ENCODE measurements at places on chromosomes 5 and 9. TPM values are rescaled to one million over a fixed set of nuclear protein-coding genes. Genes with fewer than 3 reads are reported as not detected.

DNA sequence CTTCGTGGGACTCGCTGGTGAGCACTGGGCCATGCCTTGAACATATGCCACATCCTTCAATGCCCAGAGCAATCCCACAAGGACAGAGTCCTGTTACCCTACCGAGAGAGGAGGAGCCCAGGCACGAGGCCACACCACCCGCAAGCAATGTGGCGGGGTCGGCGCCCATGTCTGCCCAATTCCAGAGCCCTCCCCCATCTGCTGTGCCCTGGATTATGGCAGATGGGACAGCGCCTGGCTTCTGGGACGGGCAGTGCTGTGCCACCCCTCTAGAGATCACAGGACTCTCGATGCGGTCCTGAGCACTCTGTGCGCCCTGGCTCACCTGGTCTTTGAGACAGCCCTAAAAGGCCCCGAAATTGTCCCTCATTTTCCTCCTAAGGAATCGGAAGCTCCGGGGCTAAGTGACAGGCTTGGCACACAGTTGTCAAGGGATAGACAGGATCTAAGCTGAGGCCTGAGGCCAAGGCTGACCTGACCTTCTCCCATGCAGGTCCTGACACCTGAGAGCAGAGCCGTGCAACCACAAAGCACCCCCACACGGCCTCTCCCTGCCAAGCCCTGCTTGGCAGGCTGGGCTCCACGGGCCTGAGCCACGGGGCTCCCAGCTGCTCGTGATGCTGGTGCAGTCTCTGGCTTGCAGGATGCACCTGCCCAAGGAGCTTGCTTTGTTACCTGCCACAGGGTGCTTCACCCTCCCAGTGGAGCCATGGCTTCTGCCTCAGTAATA lies 48.8 kb downstream of the PRRT1B start:
- DNase-seq, result no peak

- no peak for DNase-seq
Measured at GRCh38 chr9:126127591-126127990, 199.0 kb upstream of the MVB12B start.

DNA sequence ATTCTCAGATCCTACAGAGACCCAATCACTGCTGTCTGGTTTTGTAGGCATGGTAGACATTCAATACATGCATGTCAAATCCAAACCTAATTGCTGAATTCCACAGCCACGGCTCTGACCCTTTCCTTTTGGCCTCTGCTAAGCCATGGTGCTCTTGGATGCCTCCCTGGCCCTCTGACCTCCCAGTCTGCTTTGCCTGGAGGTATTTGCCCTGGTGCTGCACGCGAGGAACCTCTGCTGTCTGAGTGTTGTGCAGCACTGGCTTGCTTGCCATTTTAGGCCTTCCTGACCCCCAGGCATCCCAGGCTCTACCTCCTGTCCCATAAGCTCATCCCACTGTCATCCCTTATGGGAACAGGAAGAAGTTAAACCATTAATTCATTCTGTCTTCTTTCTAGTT lies 60.9 kb downstream of the DOCK2 start:
- no peak for DNase-seq

DNA sequence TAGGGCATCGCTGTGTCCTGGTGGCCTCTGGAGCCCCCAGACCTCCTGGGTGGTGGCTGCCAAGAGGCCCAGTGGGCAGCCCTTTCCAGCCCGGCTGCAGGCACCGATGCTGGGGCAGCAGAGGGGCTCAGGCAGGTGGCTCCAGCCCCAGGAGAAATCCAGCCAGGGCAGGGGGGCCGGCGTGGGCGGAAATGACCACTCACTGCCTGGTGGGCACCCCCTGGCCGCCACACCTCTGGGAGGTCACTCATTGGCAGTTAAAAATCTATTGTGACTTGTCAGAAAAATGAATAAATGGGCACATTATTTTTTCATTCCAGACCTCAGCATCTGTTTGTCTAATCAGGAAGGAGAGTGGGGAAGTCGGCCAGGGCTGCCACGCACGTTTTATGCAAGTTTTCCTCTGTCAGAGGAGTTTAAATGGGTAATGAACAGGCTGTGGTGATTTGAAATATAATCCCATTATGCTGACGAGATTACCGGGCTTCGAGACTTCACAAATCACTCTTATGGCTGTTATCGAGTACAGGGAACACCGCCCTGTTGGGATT lies 171.9 kb downstream of the GAPVD1 start:
- DNase-seq, result no peak

- DNase-seq, result no peak
Measured at GRCh38 chr5:178182158-178182876, 4.9 kb downstream of the GMCL2 start.

Gene SPACA9
- 4.4 TPM for total RNA-seq

Gene TAL2
- total RNA-seq, result not detected

Gene NFX1
- 31.6 TPM for total RNA-seq
